ENCODE measurements at places on chromosomes 5 and 9.

DNA sequence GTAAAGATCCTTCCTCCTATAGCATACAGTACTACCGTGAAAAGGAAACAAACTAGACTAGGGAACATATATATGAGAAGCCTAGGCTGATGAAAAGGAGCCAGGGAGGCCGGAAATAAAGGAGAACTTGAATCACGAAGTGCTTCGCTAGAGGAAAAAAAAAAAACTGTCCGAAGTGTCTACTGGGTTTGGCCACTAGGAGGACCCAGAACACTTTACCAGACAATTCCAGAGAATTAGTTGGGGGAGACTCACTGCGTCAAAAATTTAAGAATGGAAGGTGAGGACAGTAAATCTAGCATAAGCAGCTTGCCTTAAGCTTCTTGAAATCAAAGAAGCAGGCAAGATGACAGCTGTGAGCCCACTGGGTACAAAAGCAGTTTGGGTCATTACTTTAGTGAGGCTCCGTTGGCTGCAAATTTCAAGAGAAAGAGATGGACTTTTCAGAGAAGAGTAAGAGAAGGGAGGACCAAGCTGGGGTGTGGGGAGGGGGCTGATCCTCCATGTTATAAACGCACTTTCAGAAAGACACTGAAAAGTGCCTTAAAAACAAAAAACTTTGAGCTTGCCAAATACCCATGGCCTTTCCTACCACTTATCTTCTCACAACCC lies 47.4 kb downstream of the P4HA2 start:
- no peak for DNase-seq

GRCh38 chr9:96514108-96514799 lies 64.3 kb downstream of the HABP4 start:
- DNase-seq = no peak

DNA sequence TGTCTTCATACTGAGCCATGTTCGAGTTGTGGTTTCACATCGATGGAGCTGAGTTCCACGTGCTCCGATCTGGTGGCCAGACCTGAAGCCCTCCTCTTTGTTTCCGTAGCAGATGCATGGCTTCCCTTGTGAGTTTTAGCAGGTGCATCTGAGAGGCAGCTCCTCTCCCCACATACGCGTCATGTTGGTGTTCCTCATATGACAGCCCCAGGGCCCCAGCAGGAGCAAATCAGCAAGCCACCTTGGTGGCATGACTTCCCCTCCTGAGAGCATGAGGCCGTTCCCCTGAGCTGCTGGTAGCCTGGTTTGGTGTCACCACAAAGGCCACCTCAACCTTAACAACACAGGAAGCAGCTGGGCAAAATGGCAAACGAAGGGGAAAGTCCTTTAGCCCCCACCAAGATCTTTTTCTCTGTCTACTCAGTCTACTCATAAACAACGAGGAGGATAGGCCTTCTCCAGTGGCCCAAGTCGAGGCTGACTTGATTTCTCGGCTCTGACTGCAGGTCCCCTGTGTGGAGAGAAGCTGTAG lies 5.9 kb downstream of the CYFIP2 start:
- no peak for DNase-seq

DNA sequence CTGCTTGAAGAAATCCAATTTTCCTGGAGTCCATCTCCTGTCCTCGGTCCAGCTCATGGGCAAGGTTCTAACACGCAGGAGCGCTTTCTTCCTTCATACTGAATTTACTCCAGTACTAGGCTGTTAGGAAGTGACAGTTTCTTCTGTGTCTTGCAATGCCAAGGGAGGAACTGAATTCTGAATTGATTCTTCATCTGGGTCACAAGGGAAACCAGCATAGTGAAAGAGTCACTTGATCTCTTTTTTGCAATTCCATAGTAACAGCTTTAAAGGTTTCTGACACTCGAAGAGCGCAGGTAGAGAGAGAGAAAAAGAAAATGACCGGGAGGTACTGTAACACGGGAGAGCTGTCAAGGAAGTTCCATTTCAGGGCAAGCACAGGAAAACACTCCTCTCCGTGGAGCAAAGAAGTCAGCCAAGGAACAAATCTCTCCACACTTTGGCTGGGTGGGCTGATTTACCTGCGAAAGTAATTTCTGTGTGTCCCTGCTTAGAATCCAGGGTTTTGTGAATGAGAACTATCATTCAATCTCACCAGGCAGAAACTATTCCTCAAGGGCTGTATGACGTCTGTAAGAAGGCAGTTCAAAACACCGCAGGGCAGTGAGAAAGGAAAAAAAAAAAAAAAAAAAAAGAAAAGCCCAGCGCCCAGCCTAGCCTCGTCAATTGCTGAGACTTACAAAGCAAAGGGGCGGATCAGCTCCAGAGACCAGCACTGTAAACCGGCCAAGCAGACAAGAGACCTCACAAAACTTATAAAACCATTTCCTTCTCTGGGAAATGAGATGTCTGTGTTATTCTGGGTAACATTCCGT lies 617.8 kb downstream of the PDE4D start:
- DNase-seq = no peak

DNA sequence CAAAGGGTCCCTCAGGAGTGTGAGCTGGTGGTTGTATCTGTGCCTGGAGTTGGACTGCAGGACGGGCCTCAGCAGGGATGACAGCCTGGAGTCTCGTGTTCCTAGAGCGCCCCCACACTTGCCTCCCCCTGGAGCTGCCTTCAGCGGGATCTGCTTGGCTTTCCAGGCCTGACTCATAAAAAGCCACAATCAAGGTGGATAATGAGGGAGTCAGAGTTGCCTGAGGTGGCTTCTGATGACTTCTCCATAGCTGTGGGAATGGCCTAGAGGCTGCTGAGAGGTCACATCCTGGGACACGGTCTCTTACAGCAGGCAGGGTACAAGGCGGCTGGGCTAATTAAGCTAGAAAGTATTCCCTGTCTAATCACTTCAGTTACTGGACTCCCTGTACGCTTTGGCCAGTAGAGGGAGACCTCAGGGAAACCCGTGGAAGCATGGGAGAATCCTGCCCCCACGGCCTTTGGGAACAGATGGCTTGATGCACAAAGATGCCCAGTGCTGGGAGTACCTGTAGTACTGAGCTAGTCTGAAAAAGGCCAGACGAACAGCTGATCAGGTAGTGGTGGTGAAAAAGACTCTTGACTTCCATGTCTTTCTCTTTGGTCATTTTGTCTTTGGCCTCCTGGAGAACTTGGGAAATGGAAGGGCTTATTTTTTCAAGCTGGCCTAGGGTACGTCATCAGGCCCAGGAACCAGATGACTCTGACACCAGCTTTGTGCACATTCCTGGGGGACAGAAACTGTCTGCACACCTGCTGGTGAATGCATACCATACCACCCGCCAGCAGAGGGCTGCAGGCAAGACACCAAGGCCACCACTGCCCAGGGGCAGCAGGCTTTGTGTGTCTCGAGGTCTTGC lies 16.1 kb upstream of the FRRS1L start:
- no peak for DNase-seq

DNA sequence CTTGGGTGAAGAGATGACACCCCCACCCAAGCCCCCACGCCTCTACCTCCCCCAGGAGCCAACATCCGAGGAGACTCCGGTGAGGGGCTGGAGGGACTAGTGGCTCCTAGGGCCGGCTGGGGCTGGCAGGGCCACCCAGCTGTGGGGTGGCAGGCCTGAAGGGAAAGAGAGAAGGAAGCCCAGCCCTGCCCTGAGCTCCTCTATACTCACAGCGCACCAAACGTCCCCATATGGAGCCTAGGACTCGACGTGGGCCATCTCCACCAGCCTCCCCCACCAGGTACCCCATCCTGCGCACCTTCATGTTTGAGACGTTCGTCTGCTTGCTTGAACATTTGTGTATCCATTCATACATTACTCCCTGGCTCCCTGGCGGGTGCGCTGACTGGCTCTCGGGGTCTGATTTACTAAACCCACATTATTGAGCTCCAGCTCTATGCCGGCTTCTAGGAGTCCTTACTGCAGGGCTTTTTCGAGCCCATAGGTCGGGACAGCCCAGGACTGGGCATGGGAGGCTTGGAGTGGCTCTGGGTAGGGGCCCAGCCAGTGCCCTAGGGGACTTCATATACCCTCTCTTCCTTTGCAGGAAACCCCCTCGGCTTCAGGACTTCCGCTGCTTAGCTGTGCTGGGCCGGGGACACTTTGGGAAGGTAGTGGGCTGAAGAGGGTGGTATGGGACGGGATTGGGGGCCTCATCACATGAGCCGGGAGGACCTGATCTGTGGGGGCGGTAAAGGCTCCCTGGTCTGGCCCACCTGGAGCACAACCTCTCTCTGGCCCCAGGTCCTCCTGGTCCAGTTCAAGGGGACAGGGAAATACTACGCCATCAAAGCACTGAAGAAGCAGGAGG lies 9.1 kb downstream of the ZDHHC12 start:
- DNase-seq = no peak

DNA sequence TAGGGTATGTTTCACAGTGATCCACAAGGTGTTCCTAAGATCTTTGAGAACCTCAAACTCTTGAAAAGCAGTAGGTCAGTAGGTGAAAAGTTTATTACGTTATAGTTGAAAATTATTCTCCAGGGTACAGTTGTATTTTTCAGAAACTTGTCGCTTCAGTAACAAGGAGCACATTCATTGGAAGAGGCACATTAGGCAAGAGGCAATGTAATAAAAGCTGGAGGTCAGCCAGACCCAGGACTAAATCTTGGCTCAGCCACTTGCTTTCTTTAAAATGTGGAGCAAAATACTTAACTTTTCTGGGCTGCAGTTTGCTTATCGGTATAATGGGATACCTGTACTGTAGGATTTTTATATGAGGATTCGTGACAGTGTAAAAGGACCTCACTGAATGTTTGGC lies 45.6 kb downstream of the TLE4 start:
- no peak for DNase-seq

DNA sequence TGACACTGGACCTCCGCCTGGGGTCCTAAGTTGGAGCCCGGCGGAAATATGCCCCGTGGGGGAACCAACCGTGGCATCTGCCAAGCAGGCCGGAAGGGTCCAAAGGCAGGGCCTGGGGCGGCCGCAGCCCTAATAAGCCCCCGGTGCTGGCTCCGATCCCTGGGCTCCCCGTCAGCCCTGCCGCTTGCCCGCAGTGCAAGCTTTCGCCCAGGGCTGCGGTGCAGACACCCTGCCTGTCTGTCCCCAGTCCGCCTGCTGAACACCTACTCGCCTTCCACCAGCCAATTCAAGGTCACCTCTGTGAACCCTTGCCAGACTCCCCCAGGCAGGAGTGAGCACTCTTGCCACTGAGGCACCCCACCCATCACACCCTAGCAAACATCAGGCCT lies 502 bp upstream of the PTGR1 start:
- no peak for DNase-seq

- DNase-seq = no peak
Observed at GRCh38 chr9:87213948-87214347, 266.6 kb upstream of the GAS1 start.

DNA sequence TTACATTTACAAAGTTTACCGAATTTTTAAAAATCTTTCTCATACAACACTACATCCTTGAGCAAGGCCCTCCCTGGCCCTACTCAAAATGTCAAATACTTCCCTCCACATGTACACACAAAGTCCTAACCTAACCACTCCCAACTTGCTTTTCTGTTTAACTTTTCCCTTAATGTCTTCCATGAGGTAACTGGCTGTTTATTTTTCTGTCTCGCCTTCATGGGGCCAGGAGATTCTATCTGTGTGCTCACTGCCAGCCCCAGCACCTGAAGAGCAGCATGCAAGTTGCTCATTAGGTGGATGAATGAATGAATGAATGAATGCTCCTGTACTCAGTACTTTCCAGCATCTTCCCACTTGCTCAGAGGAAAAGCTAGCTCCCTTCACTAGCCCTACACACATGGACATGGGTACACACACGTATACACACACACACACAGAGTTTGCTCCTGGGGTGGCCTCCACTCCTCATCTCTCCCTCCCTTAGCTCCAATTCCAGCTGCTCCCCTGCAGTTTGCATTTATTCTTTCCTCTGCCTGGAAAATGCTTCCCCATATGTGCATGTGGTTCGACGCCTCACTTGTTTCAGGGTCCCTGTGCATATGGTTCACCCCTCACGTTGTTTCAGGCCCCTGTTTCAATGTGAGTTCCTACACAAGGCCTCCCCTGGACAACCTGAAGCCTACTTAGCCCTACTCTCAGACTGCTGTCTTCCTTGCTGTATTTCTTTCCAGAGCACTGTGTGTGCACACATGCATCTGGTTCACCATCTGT lies 165.2 kb downstream of the ROR2 start:
- no peak for DNase-seq

- DNase-seq = no peak
Observed at GRCh38 chr9:125262294-125262991, 817 bp downstream of the GAPVD1 start.

- DNase-seq = no peak
Observed at GRCh38 chr5:53087621-53088121, 21.9 kb downstream of the MOCS2 start.

DNA sequence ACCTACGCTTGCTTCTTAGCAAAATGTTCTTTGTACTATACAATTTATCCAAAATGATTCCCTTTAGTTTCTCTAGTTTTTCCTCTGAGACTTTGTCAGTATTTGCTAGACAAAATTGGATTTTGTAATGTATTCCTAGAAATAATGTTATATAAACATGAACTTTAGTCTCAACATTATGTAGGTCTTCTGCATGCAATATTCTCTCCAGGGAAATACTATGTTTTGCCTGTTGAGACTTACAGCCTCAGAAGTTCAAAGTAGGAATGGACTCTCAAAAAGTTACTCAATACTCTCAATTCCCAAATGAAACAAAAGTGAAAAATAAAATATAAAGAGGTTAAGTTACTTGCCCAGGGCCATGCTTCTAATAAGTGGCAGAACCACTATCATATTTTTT lies 24.8 kb upstream of the SMC2 start:
- DNase-seq = no peak

- DNase-seq = no peak
Observed at GRCh38 chr9:12859704-12860251, 85.0 kb downstream of the LURAP1L start.

- no peak for DNase-seq
Observed at GRCh38 chr5:170597109-170597751, 93.4 kb downstream of the KCNIP1 start.

- no peak for DNase-seq
Observed at GRCh38 chr5:10489810-10490426, 48.2 kb downstream of the ROPN1L start.

DNA sequence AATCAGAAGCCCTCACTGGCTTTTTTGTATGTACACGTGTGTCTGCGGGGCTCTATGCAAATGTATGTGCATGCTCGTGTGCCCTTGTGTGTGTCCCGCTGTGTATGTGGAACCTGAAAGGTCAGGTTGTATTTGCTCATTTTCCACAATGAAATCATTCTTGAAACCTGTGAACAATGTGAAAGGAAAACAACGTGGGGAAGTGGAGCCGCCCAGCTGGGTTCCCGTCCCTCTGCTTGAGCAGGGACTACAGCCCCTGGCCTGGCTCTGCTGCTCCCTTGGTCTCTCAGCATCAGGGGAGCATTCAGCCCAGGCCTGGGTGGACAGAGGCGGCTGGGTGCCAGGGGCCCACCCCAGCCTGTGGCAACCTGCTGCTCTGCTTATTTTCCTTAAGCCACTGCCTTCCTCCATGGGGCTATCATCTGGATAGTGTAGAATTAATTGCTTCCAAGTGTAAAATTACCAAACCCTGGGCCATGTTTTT lies 3.0 kb downstream of the ECSCR start:
- no peak for DNase-seq

- DNase-seq = no peak
Observed at GRCh38 chr9:96020300-96020791, 144.9 kb downstream of the ERCC6L2 start.
